ENCODE measurements at places on chromosomes 5 and 9.

DNA sequence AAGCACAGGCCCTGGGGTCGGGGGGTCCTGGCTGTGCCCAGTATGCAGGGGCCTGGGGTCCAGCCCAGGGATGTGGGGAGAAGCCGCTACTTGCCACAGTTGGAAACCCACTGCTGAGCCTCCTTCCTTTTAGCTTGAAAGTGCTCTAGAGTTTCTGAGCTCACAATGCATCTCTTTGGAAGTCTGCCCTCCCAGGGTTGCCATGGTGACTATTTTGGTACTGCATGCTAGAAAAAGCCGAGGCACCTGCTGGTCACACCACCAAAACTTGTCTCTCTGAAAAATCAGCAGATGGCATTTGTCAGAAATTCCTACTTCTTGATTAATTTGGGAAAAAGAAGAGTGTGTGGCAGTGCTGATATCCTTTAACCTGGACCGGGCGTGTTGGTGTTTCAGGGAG lies 151.8 kb downstream of the SEC61B start:
- no peak for DNase-seq

DNA sequence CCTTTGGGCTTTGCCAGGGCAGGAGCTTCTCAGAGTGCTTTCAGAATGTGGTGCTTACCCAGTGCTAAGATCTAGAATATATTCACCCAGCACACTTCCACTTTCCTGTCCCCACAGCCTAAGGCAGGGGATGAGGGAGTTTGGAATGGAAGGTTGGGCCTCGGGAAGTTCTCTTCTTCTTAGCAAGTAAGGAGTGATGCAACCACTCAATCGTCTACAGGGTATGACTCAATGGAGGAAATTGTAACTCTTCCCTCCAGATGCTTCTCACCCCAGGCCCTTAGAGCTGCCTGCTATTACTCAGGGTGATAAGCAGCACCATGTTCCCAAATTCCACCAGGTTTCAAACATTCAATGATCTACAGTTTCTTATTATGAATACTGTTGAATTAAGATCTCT lies 30.8 kb upstream of the AGGF1 start:
- DNase-seq, result no peak

GRCh38 chr9:112844771-112845542 lies 45.7 kb downstream of the SLC46A2 start:
- DNase-seq, result peak; percentile 59

GRCh38 chr9:85600675-85601263 lies 141.0 kb downstream of the AGTPBP1 start:
- DNase-seq, result no peak

GRCh38 chr5:43017428-43017815 lies 22.7 kb downstream of the ANXA2R start:
- no peak for DNase-seq

DNA sequence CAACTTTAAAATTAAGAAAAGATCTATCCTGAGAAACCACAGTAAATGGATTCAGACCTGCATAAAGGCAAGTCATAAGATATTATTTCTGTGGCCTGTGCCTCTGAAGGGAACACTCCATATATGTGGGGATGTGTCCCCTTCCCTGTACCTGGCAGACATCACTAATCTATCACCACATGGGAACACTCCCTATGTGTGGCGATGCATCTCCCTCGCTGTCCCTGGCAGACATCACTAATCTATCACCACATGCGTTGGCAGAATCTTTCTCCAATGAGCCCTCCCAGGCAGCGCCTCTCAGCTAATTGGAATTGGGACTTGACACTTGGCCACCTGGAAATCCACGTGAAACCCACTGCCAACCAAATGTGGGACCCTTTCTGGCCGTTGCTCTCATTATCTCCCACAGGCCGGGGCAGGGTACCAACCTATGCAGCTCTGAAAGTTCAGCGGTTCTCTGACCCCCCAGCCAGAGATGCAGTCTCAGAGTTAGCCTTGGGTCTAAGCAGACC lies 25.2 kb upstream of the ASS1 start:
- no peak for DNase-seq
